ENCODE measurements at places on chromosomes 12 and 14. TPM values are rescaled to one million over a fixed set of nuclear protein-coding genes. Genes with fewer than 3 reads are reported as not detected.

- H3K4me1 ChIP-seq = no peaks in the 10 kb centered on the region
- peaks cover 3% of the 10 kb centered on the region for H3K27me3 ChIP-seq
- no peaks in the 10 kb centered on the region for H3K36me3 ChIP-seq
- H3K4me3 ChIP-seq = no peak overlapping the region
- H3K27ac ChIP-seq = no peak overlapping the region
These were observed 2.2 kb downstream of the SERPINA9 start for GRCh38 chr14:94473666-94474410.

- H3K36me3 ChIP-seq = no peaks in the 10 kb centered on the region
- no peaks in the 10 kb centered on the region for H3K27me3 ChIP-seq
- no peak overlapping the region for H3K27ac ChIP-seq
- DNase-seq = no peak
These were observed 334.5 kb downstream of the CACNA1C start for GRCh38 chr12:2387103-2387834.

DNA sequence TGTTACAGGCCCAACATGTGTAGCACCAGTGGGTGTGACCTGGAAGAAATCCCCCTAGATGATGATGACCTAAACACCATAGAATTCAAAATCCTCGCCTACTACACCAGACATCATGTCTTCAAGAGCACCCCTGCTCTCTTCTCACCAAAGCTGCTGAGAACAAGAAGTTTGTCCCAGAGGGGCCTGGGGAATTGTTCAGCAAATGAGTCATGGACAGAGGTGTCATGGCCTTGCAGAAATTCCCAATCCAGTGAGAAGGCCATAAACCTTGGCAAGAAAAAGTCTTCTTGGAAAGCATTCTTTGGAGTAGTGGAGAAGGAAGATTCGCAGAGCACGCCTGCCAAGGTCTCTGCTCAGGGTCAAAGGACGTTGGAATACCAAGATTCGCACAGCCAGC lies 8.6 kb downstream of the BCL2L14 start:
- no peaks in the 10 kb centered on the region for H3K27me3 ChIP-seq
- no peak overlapping the region for H3K27ac ChIP-seq
- H3K4me3 ChIP-seq = no peak overlapping the region
- DNase-seq = no peak
- H3K4me1 ChIP-seq = no peaks in the 10 kb centered on the region

DNA sequence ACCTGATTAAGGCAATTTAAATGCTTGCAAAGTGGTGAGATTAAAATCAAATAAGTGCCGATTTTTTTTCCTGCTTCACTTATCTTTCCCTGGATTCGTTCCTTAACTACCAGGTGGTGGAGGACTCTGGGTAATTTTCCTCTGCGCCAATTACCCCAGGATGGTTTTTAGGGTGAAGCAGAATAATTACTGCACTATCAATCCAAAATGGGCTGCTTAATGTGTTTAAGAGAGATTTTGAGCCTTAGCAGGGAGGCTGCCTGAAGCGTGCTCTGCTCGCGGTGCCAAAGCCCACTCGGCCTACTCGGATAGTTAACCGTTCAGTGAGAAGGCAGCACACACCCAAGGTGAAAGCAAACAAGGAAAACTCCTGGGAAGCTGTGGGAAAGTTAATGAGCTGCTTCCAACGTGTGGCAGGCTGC lies 274.9 kb upstream of the LMO3 start:
- H3K27me3 ChIP-seq = no peaks in the 10 kb centered on the region
- no peaks in the 10 kb centered on the region for H3K4me1 ChIP-seq
- DNase-seq = no peak
- no peaks in the 10 kb centered on the region for H3K36me3 ChIP-seq

- H3K27me3 ChIP-seq = peaks cover 8% of the 10 kb centered on the region
- no peak overlapping the region for H3K27ac ChIP-seq
- no peaks in the 10 kb centered on the region for H3K4me1 ChIP-seq
These were observed 161.7 kb downstream of the ALX1 start for GRCh38 chr12:85441741-85442140.

GRCh38 chr14:76846331-76847047 lies 20.3 kb downstream of the LRRC74A start:
- no peaks in the 10 kb centered on the region for H3K27me3 ChIP-seq
- no peaks in the 10 kb centered on the region for H3K36me3 ChIP-seq
- no peak overlapping the region for H3K27ac ChIP-seq

Gene LMO3
- polyA plus RNA-seq = 54.0 TPM

Gene SINHCAF
- polyA plus RNA-seq = 26.8 TPM

Gene SLC11A2
- 69.2 TPM for polyA plus RNA-seq

Gene CDH24
- polyA plus RNA-seq = 2.0 TPM

Gene PSMC1
- polyA plus RNA-seq = 125 TPM

Measured in lung (tissue), 17 donors.